ENCODE measurements at places on chromosomes 1 and 21.

- H3K27ac ChIP-seq = no peak overlapping the region
- no peak overlapping the region for H3K4me3 ChIP-seq
- H3K36me3 ChIP-seq = no peaks in the 10 kb centered on the region
- DNase-seq = no peak
- no peaks in the 10 kb centered on the region for H3K27me3 ChIP-seq
- H3K4me1 ChIP-seq = no peaks in the 10 kb centered on the region
Observed at GRCh38 chr1:103365860-103366569, 159.5 kb upstream of the RNPC3 start.

DNA sequence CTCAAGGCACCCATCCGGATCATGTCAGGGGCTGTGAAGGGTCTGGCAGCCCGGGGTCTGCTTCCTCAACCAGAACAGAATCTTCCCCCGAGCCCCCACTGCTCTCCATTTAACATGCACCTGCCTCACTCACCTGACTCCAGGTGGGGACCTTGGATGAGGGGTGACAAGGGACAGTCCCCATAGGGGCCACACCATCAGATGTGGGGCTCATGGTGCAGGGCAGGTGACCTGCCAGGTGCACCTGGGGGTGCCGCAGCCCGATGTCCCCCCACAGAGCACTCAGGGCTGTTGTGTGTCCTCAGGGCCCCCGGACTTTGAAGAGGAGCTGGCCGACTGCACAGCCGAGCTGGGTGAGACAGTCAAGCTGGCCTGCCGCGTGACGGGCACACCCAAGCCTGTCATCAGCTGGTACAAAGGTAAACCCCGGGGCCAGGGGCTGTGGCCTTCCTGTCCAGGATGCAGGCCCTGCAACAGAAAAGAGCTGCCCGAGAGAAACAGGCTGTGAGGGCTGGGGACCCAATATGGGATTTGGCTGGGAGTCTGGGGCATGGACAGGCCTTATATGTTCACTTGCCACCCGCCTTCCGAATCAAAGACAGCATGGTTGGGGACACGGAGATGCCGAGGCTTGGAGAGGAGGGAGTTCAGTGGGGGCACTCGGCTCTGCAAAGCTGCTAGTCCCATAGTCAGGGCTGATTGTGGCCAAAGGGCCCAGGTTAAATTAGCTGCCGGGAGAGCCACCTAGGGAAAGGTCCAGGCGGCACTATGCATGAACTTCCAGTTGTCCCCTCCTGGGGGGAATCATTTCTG lies 64.6 kb downstream of the TRIM11 start:
- H3K4me3 ChIP-seq = no peak overlapping the region
- H3K36me3 ChIP-seq = peaks cover 47% of the 10 kb centered on the region
- H3K27me3 ChIP-seq = no peaks in the 10 kb centered on the region
- DNase-seq = no peak
- no peak overlapping the region for H3K27ac ChIP-seq
- H3K4me1 ChIP-seq = no peaks in the 10 kb centered on the region

- no peak for DNase-seq
- H3K4me1 ChIP-seq = no peaks in the 10 kb centered on the region
- H3K4me3 ChIP-seq = no peak overlapping the region
- H3K27ac ChIP-seq = no peak overlapping the region
- no peaks in the 10 kb centered on the region for H3K36me3 ChIP-seq
Observed at GRCh38 chr1:30005972-30006619, 717.3 kb downstream of the MATN1 start.

DNA sequence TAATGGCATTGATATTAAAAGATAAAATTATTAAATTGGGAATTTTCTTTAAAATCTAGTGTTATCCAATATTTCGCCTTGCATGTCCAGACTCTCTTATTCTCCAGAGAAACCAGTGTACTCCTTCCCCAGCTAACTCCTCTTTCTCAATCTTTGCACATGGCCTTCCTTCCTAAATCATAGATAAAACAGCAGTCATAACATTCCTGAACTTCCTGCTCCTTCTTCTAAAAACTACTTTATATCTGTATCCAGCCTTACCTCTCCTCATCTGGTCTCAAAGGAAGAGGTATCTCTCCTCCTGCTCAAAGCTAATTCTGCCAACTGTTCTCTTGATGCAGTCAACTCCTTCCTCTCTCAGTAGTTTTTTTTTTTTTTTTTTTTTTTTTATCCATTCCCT lies 39.5 kb upstream of the NEK7 start:
- no peak for DNase-seq
- H3K27me3 ChIP-seq = no peaks in the 10 kb centered on the region
- no peaks in the 10 kb centered on the region for H3K4me1 ChIP-seq
- H3K27ac ChIP-seq = no peak overlapping the region

DNA sequence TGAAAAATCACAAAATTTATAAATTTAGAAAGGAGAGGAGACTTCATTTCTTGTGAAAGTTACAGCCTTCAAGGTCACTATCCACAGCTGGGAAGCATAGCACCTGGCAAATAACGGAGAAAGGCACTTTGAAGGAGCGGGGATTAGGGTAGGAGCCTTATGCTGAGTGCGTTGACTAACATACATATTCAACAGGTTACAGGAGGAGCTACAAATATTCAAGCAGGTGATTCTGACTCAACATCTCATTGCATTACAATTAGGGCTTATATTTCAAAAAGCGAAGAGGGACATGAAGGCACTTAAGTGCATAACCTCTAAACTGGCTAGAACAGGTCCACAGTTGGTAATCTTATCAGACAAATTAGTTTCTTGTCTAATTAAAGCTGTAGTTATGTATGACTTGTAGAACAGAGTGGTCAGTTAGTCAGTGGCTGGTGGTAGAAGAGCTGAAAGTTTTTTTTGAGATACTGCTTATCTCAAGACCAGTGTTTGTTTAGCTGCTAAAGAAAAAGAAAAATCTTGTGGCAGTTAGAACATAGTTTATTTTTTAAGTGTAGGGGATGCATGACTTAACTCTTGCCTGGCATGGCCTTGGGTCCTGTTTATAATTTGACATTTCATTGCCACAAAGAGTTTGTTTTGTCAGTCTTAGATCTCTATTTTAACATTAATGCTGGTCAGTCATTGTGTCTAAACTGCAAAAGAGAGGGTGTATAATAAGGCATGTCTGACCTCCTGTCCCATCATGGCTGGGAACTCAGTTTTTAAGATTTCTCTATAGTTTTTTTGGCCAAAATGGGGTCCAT lies 311.5 kb downstream of the DUSP10 start:
- no peaks in the 10 kb centered on the region for H3K36me3 ChIP-seq
- no peak for DNase-seq
- H3K4me3 ChIP-seq = no peak overlapping the region
- no peak overlapping the region for H3K27ac ChIP-seq
- no peaks in the 10 kb centered on the region for H3K4me1 ChIP-seq
- no peaks in the 10 kb centered on the region for H3K27me3 ChIP-seq

Data from DND-41 (cell line).